ENCODE measurements at places on chromosomes 4 and X. TPM values are rescaled to one million over a fixed set of nuclear protein-coding genes. Genes with fewer than 3 reads are reported as not detected.

The MAGEE1 gene
- 3.9 TPM for total RNA-seq

The SSX2 gene
- not detected for total RNA-seq

GRCh38 chr4:54643958-54644751 lies 13.6 kb upstream of the KIT start:
- no peaks in the 10 kb centered on the region for H3K36me3 ChIP-seq
- DNase-seq = no peak
- H3K27ac ChIP-seq = no peak overlapping the region

The RADX gene
- 3.0 TPM for total RNA-seq

GRCh38 chrX:43974741-43975465 lies 1.7 kb upstream of the NDP start:
- H3K27ac ChIP-seq = no peak overlapping the region
- no peak overlapping the region for H3K4me3 ChIP-seq
- H3K36me3 ChIP-seq = no peaks in the 10 kb centered on the region
- H3K4me1 ChIP-seq = peaks cover 23% of the 10 kb centered on the region
- no peaks in the 10 kb centered on the region for H3K27me3 ChIP-seq
- no peak for DNase-seq

The NPY1R gene
- total RNA-seq = 1.1 TPM

DNA sequence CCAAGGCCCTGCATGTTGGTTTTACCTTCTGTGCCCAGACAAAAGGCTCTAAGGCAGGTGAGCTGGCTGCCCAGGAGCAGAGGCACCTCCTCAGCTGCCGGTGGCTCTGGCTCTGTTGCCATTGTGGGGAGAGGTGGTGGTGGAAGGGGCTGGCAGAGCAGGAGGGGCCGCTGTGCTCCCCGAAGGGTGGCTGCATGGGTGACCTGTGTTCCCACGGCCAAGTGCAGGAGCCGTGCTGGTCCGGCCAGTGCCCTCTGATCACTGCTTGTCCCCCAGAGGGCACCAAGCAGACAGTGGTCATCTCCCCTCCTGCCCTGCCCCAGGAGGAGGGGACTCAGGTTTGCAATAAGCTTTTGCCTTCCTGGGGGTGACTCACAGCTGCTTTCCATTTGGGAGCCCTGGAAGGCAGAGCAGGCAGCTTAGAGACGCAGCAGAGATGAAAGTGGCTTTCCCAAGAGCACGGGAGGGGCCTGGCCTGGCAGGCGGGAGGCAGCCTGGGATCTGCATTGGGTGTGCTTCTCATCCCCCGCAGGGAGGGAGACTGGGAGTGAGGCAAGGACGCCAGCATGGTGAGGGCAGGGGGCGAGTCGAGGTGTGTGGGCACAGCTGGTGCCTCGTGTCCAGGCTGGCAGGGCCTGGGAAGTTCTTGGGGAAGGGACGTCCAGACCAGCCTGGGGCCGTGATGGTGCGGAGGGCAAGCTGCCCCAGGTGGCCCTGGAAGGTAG lies 28.7 kb downstream of the DOK7 start:
- H3K27ac ChIP-seq = no peak overlapping the region
- peaks cover 9% of the 10 kb centered on the region for H3K27me3 ChIP-seq
- DNase-seq = peak; percentile 11

The MGST2 gene
- total RNA-seq = 16.5 TPM

The PPID gene
- total RNA-seq = 30.4 TPM

DNA sequence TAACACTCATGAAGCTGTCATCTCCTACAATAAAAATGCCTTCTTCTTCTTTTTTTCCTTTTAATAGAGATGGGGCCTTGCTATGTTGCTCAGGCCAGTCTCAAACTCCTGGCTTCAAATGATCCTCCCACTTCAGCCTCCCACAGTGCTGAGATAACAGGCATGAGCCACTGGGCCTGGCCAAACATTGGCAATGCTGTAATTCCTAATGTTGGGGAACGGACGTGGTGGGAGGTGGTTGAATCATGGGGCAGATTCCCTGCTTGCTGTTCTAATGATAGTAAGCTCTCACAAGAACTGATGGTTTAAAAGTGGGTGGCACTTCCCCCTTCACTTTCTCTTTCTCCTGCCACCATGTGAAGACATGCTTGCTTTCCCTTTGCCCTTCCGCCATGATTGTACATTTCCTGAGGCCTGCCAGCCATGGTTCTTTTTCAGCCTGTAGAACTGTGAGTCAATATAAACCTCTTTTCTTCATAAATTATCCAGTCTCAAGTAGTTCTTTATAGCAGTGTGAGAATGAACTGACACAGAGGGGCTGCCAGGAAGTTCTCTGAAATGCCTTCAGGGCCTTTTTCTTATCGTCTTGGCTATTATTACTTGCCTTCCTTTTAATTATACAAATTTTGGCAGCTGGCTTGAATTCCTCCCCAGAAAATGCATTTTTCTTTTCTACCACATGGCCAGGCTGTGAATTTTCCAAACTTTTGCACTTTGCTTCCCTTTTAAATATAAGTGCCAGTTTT lies 93.0 kb downstream of the CENPC start:
- no peak overlapping the region for H3K4me3 ChIP-seq
- H3K27ac ChIP-seq = no peak overlapping the region
- DNase-seq = peak; percentile 35
- H3K27me3 ChIP-seq = no peaks in the 10 kb centered on the region

The PDCL2 gene
- total RNA-seq = not detected

DNA sequence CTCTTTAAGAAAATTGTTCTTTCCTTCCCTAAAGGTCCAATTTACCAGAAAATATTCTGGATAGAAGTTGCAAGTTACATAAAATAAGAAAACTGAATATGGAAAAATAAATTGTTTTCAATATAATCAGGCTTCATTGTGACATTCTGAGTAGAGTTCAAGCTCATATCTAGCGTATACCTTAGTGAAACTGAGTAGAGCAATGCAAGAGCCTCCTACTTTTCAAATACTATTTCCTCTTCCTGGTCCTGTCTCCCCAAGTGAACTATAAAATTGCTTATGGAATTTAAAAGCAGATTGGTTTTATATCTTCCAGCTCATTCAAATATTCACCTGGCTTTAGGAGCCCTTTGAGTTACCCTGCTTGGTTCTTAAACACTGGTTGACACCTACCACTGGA lies 189.3 kb upstream of the GALNT7 start:
- H3K36me3 ChIP-seq = no peaks in the 10 kb centered on the region
- no peak for DNase-seq
- H3K27ac ChIP-seq = no peak overlapping the region
- peaks cover 9% of the 10 kb centered on the region for H3K4me1 ChIP-seq
- no peak overlapping the region for H3K4me3 ChIP-seq
- no peaks in the 10 kb centered on the region for H3K27me3 ChIP-seq

GRCh38 chr4:15410750-15411149 lies 17.1 kb upstream of the C1QTNF7 start:
- H3K36me3 ChIP-seq = no peaks in the 10 kb centered on the region
- no peak overlapping the region for H3K27ac ChIP-seq
- H3K27me3 ChIP-seq = no peaks in the 10 kb centered on the region

GRCh38 chr4:141898346-141898745 lies 262.0 kb downstream of the IL15 start:
- H3K4me3 ChIP-seq = no peak overlapping the region
- H3K27ac ChIP-seq = no peak overlapping the region
- H3K4me1 ChIP-seq = no peaks in the 10 kb centered on the region
- DNase-seq = no peak
- no peaks in the 10 kb centered on the region for H3K36me3 ChIP-seq

The BMPR1B gene
- 12.1 TPM for total RNA-seq

DNA sequence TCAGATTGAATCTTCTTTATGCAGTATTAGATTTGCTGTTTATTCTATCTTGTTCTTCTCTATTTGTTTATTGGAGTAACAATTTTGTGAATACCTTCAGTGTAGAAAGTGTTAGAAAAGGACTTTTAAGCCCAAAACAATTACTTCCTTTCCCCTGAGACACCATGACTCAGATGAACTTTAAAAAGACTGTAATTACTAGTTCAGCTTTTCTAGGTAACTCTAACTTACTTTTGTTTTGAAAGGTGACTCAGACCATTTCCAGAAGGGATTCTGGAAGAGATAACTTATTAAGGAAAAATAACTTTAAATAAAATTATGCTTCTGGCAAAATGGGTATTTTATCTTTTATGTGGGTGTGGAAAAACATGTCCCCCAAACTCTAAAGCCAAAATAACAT lies 561.5 kb upstream of the PCDH10 start:
- no peaks in the 10 kb centered on the region for H3K36me3 ChIP-seq
- peak; percentile 40 for DNase-seq
- no peak overlapping the region for H3K27ac ChIP-seq
- H3K27me3 ChIP-seq = no peaks in the 10 kb centered on the region

The CT45A5 gene
- not detected for total RNA-seq

GRCh38 chr4:972651-973424 lies 531 bp downstream of the DGKQ start:
- H3K27ac ChIP-seq = no peak overlapping the region
- H3K36me3 ChIP-seq = no peaks in the 10 kb centered on the region
- peaks cover 10% of the 10 kb centered on the region for H3K4me1 ChIP-seq
- DNase-seq = no peak
- H3K4me3 ChIP-seq = peak overlapping the region; percentile 68
- H3K27me3 ChIP-seq = no peaks in the 10 kb centered on the region

DNA sequence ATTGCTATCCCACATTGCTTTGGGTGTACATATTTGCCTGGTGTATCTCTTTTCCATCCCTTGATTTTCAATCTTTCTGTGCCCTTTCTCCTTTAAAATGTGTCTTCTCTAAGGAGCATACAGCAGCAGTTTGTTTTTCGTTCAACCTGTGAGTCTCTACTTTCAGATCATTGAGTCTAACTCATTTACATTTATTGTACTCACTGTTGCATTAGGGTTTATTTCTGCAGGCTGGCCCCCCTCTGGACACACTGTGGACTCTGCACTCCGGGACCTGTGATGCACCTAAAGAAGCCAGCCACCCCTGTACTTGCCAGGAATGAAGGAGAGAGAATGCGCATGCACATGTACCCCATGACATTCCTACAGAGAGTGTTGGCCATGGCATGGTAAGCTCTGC lies 93.0 kb downstream of the FAM53A start:
- H3K36me3 ChIP-seq = no peaks in the 10 kb centered on the region
- H3K27me3 ChIP-seq = no peaks in the 10 kb centered on the region
- no peak overlapping the region for H3K4me3 ChIP-seq

DNA sequence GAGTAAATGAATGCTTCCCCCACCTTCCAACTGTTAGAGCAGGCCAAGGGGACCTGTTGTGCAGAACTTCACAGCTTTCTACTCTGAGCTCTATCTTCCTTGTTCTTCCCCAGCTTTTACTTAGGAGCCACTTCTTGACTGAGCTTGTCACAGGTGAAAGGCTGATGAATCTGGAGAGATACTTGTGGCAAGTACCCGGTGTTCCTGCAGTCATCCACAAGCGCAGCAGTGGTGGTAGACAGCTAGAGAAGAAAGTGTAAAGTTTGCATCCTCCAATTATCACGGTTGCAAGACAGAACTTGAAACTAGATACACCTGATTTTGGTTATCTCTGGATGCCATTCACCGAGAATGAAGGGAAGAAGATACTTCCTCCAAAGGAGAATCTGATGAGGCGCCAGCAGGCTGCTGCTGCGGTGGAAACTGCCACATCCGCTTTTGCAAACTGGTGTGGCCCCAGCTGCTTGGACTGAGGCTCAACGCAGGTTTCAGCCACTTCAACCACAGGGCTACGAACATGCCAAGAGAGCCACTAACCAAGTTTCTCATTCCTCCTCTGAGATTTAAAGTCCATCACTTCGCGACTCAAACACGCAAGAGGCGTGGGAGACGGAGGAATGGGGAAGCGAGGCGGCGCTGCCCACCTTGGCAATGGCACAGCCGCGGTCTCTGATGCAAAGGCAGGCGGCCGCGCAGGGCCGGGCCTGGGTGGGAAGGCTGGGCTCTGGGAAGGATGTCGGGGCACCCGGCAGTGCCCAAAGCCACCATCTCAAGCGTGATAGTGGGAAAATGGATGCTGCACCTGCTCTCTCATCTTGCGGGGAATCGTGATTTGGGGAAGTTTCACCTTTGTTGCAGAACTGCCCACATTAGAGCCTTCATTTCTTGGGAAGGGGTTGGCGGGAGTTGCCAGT lies 1.3 kb upstream of the FHIP1A start:
- H3K36me3 ChIP-seq = no peaks in the 10 kb centered on the region
- H3K27me3 ChIP-seq = peaks cover 13% of the 10 kb centered on the region
- H3K27ac ChIP-seq = no peak overlapping the region
- DNase-seq = peak; percentile 16

The HSFX2 gene
- not detected for total RNA-seq

DNA sequence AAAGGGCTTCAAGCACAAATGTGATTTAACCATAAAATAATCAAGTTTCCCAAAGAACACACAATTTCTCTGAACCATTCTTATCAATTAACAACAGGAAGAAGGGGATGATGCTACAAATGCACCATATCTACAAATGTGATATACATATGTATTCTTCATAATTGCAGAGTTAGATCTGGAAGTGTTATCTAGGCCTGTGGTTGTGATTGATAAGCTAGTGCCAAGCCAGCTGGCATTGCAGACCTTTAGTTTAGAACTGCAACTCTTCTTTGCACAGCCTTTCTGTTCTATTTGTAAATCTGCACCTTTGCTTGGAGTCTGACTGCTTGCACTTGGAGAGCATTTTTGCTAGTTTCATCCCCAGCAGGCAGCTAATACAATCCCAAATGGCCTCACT lies 145.5 kb upstream of the NPY2R start:
- no peaks in the 10 kb centered on the region for H3K36me3 ChIP-seq
- no peak overlapping the region for H3K4me3 ChIP-seq
- DNase-seq = no peak
- H3K4me1 ChIP-seq = no peaks in the 10 kb centered on the region
- no peaks in the 10 kb centered on the region for H3K27me3 ChIP-seq
- no peak overlapping the region for H3K27ac ChIP-seq

DNA sequence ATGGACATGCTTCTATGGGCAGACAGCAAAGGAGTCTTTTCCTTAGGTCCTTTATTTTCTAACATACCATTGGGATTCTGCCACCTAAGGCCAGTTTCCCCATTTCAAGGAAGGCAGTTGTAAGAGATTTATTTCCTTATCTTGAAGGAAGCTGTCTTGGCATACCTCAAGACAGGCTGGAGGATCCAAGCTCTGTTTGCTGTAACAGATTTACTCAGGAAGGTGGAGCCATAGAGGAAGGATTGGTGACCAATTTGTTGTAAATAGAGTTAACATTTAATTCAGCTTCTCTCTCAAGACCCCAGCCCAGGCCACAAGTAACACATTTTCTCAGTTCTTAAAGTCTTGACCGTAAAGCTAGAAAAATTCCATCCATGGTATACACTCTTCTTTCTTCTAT lies 131.6 kb upstream of the TENM3 start:
- no peak overlapping the region for H3K27ac ChIP-seq
- no peak overlapping the region for H3K4me3 ChIP-seq
- no peaks in the 10 kb centered on the region for H3K4me1 ChIP-seq
- DNase-seq = no peak
- H3K36me3 ChIP-seq = no peaks in the 10 kb centered on the region

DNA sequence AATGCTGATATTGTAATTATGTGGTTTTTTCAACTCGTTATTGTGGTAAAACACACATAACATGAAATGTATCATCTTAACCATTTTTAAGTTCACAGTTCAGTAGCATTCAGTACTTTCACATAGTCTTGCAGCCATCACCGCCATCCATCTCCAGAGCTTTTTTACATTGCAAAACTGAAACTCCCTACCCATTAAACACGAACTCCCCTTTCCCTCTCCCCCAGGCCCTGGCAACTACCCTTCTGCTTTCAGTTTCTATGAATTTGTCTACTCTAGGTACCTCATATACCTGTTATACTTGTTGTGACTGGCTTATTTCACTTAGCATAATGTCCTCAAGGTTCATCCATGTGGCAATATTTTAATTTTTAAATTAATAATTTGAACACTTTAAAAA lies 380.6 kb downstream of the MAPK10 start:
- H3K27ac ChIP-seq = no peak overlapping the region
- H3K27me3 ChIP-seq = no peaks in the 10 kb centered on the region
- no peaks in the 10 kb centered on the region for H3K4me1 ChIP-seq
- no peaks in the 10 kb centered on the region for H3K36me3 ChIP-seq
- H3K4me3 ChIP-seq = no peak overlapping the region

All from astrocyte (in vitro differentiated cells and primary cell).